HT-29 (cell line): ENCODE measurements at places on chromosomes 12 and 14. TPM values are rescaled to one million over a fixed set of nuclear protein-coding genes. Genes with fewer than 3 reads are reported as not detected.

DNA sequence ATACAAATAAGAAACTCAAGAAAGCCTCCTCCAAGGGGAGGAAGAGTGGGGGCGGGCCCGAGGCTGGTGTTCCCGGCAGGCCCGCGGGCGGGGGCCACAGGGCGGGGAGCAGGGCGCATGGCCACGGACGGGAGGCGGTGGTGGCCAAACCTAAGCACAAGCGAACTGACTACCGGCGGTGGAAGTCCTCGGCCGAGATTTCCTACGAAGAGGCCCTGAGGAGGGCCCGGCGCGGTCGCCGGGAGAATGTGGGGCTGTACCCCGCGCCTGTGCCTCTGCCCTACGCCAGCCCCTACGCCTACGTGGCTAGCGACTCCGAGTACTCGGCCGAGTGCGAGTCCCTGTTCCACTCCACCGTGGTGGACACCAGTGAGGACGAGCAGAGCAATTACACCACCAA lies 8.7 kb downstream of the DACT1 start:
- no peak for DNase-seq

DNA sequence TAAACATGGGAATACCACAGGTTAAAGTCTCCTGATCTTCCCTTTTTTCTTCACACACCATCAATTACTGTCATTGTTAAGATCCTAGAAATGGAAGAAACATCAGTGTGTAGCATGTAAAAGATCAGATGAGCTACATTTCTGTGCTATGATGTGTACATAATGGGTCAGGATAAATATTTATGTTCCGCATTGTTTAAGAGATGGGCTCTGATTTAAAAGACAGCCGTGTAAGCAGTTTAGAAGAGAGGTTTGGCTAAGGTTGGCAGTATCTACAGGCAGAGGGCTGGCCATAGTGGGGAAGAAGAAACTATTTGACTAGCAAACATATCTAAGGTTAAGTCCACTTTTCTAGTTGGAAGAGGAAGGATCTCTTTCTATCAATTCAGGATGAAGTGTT lies 49.4 kb downstream of the LRRC9 start:
- DNase-seq: peak; percentile 26

GRCh38 chr12:77893918-77894317 lies 63.2 kb downstream of the NAV3 start:
- DNase-seq: peak; percentile 96

DNA sequence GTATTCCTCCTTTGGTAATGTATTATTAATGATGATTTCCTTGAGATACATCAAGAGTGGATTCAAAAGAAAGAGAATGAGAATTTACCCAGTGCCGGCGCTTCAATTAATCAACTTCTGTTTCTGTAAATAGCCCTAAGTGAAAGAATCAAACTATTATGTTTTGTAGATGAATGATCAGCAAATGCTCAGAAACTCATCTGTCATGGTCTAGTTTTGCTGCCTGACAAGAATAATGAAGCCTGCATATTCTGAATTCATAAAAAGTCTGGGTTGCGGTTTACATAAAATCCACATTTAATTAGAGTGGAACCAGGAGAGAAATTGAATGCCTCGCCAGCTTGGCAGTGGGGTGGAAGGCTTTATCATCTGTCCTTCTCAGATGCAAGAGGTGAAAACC lies 325.3 kb downstream of the GALC start:
- no peak for DNase-seq

Gene CDKL1
- 5.5 and 12.9 TPM in 2 replicates for total RNA-seq

Gene C12orf60
- 0.89 and 0.99 TPM in 2 replicates for total RNA-seq

GRCh38 chr12:12072064-12072760 lies 1.5 kb downstream of the BCL2L14 start:
- DNase-seq: peak; percentile 45

DNA sequence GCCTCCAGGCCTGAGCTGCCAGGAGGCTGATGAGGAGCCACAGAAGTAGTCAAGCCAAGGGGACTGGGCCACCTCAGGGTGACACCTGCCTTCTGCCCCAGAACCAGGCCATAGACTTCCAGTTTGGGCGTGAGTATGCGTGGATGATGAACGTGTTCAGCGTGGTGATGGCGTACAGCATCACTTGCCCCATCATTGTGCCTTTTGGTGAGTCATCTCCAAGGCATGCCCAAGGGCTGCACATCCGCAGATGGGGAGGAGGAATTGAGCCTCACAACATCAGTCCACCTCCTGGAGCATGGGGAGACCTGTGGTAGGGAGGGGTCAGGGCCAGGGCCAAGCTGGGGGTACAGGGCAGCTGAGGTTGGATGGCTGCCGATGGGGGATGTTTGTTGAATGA lies 22.3 kb downstream of the NGB start:
- DNase-seq: no peak

DNA sequence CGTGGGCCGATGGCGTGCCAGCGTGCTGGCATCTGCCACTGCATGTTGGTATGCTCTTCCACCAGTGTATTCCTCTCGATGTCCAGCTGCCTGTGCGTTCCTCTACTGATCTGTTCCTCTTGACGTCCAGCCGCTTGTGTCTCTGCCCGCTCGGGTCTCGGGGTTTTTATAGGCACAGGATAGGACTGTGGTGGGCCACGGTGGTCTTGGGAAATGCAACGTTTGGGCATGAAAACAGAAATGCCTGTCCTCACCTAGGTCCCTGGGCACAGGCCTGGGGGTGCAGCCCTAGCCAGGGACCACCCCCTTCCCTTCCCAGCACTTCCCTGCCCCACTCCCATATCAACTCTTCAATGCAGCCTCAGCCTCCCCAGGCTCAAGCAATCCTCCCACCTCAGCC lies 10.3 kb upstream of the GALNT6 start:
- no peak for DNase-seq

- DNase-seq: peak; percentile 13
These were observed 225.5 kb downstream of the EPS8 start for GRCh38 chr12:15563663-15564062.

DNA sequence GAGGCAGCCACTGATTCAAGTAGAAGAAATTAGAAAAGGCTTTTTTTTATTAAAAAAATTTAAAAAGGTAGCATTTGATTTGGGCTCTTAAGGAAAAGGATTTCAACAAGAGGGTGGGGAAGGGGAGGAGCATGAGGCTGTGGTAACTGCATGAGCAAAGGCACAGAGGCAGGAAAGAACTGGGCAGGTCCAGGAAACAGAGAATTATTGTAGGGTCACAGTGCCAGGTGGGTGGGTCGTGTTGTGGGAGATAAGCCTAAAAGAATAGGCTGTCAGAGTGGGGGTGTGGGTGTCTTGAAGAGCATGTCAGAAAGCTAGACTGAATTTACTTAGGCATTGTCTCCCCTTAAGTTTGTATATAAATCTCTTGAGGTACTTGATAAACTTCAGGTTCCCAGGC lies 7.8 kb downstream of the LIMA1 start:
- DNase-seq: peak; percentile 90

GRCh38 chr14:79011091-79011919 lies 841.1 kb downstream of the NRXN3 start:
- DNase-seq: peak; percentile 36

- no peak for DNase-seq
These were observed 277.7 kb downstream of the TMTC2 start for GRCh38 chr12:82964446-82964845.

- no peak for DNase-seq
These were observed 53.3 kb downstream of the BCAT1 start for GRCh38 chr12:24895612-24896011.

DNA sequence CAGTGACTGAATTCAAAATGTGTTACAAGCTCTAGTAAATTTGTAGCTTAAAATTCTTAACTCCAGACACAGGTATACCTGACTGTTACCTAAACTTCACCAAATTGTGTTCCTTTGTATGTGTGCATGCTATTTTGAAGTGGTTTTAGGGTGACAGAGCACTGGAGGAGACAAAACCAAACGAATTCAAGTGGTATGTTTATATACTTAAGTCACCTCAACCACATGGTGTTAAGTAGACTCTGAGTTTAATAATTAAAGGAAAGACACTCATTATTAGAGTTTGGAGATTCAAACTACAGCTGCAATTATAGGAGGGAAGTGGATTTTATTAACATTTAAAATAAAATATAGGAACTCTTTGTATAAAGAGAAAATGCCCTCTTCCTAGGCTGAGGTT lies 84.3 kb downstream of the PLCZ1 start:
- no peak for DNase-seq

Gene FKBP3
- 13.4 and 15.8 TPM in 2 replicates for total RNA-seq

Gene STX2
- 5.5 and 5.8 TPM in 2 replicates for total RNA-seq

GRCh38 chr14:104093366-104094055 lies 8.0 kb downstream of the ASPG start:
- no peak for DNase-seq

Gene GALNT4
- total RNA-seq: 5.7 and 6.7 TPM in 2 replicates

GRCh38 chr14:86510491-86510890 lies 980.5 kb downstream of the FLRT2 start:
- DNase-seq: no peak

Gene CCDC88C
- total RNA-seq: 41.7 and 45.3 TPM in 2 replicates

GRCh38 chr14:105117257-105117646 lies 51.3 kb downstream of the JAG2 start:
- no peak for DNase-seq

DNA sequence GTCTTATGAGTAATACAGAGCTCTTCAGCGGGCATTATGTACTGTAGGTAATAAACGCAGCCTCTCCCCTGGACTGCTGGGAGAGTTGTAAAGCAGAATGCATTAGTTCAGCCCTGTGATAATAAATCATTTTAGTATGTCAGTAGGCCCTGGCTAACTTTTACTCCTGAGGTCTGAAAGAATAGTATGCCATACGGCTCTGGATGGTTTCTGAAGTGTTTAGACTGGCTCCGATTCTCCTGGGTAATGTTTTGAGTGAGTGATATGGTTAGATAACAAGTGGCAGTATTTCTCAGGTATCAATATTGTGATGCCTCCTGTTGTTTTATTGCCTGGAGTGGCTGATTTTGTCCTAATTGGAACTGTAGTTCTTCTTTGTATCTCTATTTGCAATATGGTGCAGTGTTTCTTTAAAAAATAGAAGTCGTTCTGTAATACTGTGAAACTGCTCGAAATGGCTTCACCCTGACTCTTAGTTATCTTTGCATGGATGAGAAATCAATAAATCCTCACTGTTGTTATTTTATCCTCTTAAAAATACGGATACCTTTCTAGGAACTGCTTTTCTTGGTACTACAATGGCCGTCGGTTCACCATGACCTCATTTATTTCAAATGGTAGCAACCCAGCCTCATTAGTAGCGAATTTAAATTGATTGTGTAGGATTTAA lies 100.2 kb downstream of the PDZRN4 start:
- DNase-seq: no peak

DNA sequence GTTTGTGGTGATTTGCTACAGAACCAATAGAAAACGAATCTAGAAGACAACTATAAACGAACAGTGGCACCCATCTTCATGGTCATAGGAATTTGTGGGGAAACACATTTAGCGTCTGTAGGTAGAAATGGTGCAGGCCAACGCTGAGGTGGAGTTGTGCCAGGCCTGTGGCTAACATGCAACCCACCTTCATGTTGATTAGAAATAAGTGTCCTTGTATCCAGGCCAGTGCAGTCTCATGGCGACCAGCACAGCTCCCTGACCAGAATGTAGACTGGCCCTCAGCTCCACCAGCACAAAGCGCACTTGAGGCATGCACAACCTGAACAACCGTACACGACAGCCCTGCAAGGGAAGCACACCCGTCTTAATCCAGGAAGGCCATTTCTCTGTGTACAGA lies 187.0 kb downstream of the TMEM132D start:
- DNase-seq: no peak

DNA sequence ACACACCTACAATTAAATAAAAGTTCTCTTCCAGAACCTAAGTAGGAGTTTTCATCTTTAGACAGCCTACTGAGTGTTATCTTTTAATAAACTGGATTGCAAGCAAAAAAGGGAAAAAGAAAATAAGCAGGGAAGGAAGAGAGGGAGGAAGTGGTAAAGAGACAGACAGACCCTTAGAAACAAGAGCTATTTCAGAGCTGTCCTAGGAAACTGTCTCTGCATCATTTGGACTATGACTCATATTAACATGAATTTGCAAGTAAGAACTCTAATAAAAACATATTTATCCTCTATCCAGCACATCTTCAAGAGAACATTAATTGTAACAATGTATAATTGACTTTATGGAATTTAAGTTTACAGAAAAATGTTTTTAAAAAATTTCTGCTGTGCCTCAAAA lies 438.8 kb upstream of the USP15 start:
- no peak for DNase-seq

GRCh38 chr14:24070285-24071143 lies 848 bp upstream of the CPNE6 start:
- DNase-seq: no peak

- no peak for DNase-seq
These were observed 57.9 kb downstream of the FUT8 start for GRCh38 chr14:65470404-65470880.

Gene LMNTD1
- not detected in 2 replicates for total RNA-seq

Gene AQP2
- 0.10 and 0.21 TPM in 2 replicates for total RNA-seq

DNA sequence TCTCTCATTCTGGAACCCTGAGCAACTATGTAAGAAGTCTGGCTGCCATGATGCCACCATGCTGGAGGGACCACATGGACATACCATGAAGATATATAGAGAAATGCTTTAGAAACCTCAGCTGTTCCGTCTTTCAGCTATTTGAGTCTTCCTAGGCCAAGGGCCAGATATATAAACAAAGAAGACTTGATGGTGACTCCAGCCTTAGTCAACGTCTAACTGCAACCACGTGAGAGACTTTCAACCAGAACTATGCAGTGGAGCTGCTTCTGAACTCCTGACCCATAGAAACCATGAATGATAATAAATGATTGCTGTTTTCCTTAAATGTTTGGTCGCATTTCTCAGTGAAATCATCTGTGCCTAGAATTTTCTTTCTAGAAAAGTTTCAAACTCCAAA lies 20.0 kb upstream of the KITLG start:
- no peak for DNase-seq

Gene TAS2R9
- 0.56 TPM in 1 of 2 replicates, not detected in the other for total RNA-seq

Gene SLC17A8
- total RNA-seq: not detected in 2 replicates

DNA sequence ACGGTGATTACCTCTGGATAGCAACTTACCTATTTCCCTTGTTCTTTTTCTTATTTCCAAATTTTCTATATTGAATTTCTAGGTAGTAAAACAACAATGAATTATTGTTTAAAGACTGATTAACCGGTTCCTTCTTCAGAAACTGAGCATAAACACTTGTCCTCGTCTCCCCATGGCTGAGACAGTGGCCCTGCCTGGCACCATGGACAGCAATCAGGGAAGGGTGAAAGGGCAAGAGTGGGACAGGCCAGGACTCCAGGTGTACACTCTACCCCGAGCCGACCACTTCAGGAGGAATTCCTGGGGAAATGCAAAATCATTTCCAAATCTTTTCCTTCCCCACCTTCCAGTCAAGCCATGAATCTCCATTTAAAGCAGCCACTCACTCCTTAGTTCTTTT lies 48.8 kb upstream of the LTBP2 start:
- DNase-seq: no peak

Gene TBX3
- total RNA-seq: 15.6 and 16.2 TPM in 2 replicates

GRCh38 chr12:60980558-60980957 lies 1279.6 kb upstream of the USP15 start:
- DNase-seq: no peak

DNA sequence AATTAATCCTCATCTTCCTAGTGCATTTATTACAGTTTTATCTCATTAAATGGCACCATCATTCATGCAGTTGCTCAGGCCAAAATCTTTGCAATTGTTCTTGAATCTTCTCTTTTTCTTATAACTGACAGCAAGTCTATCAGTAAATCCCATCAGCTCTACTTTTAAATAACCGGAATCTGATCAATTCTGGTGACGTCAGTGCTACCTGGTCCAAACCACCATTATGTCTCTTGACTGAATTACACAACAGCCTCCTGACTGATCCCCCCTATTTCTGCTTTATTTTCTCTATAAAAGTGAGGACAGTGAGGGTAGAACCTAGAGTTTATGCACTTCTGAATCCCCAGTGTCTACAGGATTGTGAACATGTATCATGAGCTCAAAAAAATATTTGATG lies 787.4 kb downstream of the AACS start:
- no peak for DNase-seq
